Bronchial epithelial cell (primary cell): ENCODE measurements at places on chromosomes 3 and 15.

DNA sequence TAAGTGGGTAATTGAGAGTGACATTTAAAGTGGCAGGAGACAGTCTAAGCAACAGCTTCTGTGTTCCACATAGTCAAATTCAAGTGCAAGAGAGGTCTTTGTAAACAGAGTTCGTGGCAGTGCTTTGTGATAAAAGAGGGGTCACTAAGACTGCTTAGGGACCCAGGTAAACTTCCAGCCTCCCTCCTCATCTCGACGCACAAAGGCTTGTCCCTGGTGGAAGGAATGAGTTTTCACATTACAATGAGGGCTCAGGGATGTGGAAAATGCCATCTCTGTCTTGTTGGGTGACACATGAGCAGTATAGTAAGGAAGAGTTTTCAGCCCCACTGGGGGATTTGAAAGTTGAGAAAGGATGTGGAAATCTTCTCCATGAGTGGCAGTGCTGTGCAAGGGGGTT, 7.3 kb downstream of the GMNC start:
- DNase-seq, result no peak

DNA sequence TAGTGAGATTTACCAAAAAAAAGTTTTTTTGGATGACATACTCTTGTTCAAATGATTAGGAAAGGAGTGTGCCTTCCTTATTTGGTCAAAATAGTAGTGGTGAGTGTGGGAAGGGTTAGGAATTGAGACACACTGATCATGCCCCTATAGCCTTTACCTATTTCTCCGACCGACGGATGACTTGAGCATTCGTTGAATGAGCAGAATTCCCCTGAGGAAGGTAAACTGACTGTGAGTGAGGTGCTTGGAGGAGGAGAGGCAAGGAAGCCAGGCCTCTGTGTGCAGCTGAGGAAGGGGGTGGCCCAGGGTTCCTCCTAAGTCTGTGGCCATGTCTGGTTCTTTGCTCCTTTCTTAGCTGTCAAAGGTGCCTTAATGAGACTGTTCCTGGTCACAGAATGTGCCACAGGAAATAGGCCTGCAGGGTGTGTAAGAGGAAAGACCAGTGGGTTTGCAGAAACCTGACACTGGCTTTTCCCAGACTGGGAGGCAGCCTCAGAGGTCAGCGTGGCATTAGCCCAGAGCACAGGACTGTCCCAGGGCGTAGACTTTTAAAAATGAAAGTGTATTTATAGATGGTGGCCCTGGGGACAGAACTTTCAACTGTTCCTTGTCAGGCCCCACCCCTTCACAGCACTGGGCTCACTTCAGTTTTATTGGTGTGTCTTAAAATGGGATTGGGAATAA, 307.7 kb upstream of the C2CD4B start:
- no peak for DNase-seq

GRCh38 chr3:41200669-41201021, 1.3 kb downstream of the CTNNB1 start:
- DNase-seq, result peak; percentile 34

GRCh38 chr3:190863119-190863465, 598 bp upstream of the GMNC start:
- peak; percentile 54 for DNase-seq

GRCh38 chr3:50238549-50239026, 2.6 kb downstream of the GNAI2 start:
- no peak for DNase-seq

DNA sequence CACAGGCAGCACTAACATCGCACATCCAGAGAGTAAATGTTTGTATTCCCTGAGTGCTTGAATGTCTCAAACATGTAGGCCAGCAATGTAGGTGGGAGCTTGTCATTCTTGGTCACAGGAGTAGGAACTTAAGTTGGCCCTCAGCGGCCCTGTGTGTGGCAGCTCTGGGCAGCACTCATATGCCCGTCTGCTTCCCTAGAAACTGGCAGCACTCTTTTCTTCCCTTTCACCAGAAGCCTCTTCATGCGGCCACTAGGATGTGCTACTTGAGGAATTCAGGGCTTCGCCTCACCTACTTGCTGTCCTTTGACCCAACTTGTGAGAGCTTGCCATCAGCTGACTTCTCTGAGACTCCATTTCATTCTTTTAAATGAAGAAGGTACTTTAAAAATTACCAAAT, 69.5 kb downstream of the TIPARP start:
- no peak for DNase-seq

- no peak for DNase-seq
These were observed 6.2 kb downstream of the MYO1E start for GRCh38 chr15:59366333-59367021.

- no peak for DNase-seq
These were observed 292.2 kb downstream of the NR2F2 start for GRCh38 chr15:96622714-96623113.

DNA sequence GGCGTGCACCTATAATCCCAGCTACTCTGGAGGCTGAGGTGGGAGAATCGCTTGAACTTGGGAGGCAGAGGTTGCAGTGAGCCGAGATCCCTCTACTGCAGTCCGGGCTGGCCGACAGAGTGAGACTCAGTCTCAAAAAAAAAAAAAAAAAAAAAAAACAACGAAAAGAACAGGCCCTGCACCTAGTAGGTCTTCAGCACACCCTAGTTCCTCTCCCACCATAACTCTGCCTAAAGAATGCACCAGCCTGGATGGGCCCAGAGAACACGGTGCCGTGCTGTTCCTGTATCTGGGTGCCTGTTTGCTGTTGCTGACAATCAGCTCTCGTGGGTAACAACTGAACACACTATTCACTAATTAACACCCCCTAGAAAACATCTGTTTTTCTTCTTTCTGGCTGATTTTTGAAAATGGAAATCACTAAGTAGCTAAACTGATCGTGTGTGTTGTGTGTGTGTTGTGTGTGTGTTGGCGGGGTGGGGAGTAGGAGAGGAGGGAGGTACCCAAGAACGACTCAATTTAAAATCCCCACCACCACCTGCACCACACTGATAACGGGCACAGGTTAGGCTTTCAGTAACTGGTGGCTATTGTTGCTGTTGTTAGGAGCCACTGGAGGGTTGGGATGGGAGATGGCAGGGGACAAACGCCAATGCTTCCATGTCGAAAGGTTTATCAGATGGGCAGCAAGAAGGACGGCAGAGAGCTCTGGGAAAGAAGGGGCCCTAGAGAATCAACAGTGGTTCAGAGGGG, 40.6 kb upstream of the MEX3B start:
- no peak for DNase-seq

DNA sequence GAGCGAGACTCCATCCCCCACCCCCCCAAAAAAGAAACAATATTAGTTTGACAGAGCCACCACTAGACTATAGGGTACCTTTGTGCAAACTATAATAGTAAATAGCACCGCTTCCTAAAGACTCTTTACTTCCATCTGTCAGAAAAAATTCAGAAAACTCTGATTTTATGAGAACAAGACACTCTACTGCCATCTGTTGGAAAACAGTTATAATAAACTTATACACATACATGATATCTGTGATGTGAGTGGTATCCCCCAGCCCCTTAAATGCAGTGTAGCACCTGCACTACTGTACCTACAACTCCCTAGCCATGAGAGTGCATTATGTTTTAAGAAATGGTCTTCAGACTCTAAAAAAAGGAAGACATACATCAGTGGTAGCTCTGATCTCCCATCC, 47.1 kb upstream of the CTDSPL start:
- peak; percentile 4 for DNase-seq

- DNase-seq, result peak; percentile 63
These were observed 148.4 kb upstream of the TLE3 start for GRCh38 chr15:70245932-70246622.
